ENCODE measurements at places on chromosomes 6 and 20. TPM values are rescaled to one million over a fixed set of nuclear protein-coding genes. Genes with fewer than 3 reads are reported as not detected.

C6orf132 gene
- total RNA-seq, result 11.5 TPM

CTCFL gene
- total RNA-seq, result not detected

MTFR2 gene
- 1.4 TPM for total RNA-seq

TSHZ2 gene
- total RNA-seq, result 5.2 TPM

TRIM26 gene
- total RNA-seq, result 48.1 TPM

KCNG1 gene
- not detected for total RNA-seq

KCNK16 gene
- total RNA-seq, result not detected

PLTP gene
- 65.9 TPM for total RNA-seq

OPN5 gene
- total RNA-seq, result not detected

C6orf118 gene
- total RNA-seq, result not detected

CALHM6 gene
- total RNA-seq, result 3.6 TPM

HTR1B gene
- total RNA-seq, result 0.84 TPM

RGS17 gene
- 0.26 TPM for total RNA-seq

CFAP61 gene
- total RNA-seq, result not detected

POPDC3 gene
- total RNA-seq, result 1.9 TPM

GPR63 gene
- total RNA-seq, result 0.55 TPM

CTAGE9 gene
- not detected for total RNA-seq

PSMF1 gene
- 133 TPM for total RNA-seq
